ENCODE measurements at places on chromosomes 1 and 21.

DNA sequence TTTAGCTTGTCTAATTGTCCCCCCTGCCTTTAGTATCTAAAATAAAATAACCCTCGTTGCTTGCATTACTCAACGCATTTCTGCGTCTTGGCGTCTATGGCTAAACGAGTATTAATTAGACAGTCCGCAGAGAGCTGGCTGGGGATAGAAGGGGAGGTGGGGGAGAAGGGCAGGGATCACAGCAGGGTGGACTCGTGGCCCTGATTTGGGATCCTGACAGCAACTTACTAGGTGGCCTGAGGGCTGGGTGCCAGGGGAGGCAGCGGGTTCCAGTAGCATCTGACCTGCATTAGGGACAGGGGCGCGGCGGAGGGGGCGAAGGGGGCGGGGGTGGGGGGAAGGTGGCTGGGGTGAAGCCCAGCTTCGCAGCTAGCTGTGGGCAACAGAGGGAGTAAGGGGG, 1.1 kb upstream of the BACE2 start:
- no peak for DNase-seq

- DNase-seq: no peak
Observed at GRCh38 chr1:42157667-42158066, 4.5 kb downstream of the GUCA2B start.

- DNase-seq: no peak
Observed at GRCh38 chr1:247373721-247374141, 42.1 kb upstream of the ZNF496 start.

DNA sequence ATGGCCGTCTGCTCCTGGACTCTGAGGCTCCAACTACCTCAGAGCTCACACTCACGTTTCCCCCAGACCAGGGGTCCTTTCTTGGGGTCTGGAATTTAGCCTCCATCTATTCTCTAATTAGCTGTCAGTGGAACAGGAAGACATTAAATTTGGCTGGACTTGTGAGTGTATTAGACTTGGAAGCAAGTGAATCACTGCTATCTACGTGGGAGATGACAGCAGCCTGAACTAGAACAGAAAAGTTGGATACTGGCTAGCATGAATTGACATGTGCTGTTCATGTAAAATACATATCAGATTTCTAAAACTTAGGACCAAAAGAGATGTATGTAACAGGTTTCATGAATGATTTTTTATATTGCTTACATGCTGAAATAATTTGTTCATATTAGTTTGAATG, 28.0 kb downstream of the TAF5L start:
- DNase-seq: no peak

- no peak for DNase-seq
Observed at GRCh38 chr1:165912638-165913037, 85.2 kb downstream of the UCK2 start.

DNA sequence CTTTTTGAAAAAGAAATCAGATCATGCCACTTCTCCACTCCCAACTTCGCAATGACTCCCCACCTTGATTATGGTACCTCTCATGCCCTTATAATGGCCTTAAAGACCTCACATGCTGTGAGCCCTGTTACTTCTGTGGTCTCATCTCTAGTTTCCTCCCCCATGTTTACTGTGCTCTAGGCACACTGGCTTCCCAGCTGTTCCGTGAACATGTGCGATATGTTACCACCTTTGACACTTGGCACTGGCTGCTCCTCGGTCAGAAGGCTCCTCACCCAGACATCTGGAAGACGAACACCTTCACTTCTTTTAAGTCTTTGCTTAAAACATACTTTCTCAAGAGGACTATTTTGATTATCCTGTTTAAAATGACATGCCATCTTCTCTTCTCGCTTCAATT, 14.3 kb upstream of the NTMT2 start:
- DNase-seq: no peak

- DNase-seq: no peak
Observed at GRCh38 chr1:950268-950667, 8.8 kb downstream of the NOC2L start.
